ENCODE measurements at places on chromosomes 13 and 19.

DNA sequence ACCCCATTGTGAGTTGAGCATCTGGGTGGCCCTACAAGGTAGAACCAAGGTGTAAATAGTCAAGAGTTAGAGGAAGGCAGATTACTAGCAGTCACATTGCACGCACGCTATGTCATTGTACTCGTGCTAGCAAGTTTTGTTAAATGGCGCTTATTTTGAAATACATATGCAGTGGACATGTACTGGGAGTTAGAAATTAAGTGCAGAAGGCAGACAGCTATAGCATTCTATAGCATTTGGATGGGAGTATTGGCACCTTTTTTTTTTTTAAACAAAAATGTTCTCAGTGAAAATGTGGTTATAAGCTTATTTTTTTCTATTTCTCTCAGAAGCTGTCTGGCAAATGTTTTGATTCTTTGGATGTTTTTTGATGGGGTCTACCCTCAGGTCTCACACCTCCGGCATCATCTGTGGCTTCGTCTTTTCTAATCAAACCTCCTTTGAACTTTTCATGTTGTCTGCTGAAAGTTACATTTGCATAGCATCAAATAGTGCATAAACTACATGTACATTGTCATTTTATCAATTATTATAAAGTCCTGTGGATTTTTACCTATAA, 68.1 kb downstream of the ARHGEF7 start:
- no peak for DNase-seq

GRCh38 chr13:98508280-98508679, 68.6 kb downstream of the STK24 start:
- DNase-seq, result no peak

GRCh38 chr13:30720172-30720869, 15.0 kb upstream of the ALOX5AP start:
- no peak for DNase-seq

DNA sequence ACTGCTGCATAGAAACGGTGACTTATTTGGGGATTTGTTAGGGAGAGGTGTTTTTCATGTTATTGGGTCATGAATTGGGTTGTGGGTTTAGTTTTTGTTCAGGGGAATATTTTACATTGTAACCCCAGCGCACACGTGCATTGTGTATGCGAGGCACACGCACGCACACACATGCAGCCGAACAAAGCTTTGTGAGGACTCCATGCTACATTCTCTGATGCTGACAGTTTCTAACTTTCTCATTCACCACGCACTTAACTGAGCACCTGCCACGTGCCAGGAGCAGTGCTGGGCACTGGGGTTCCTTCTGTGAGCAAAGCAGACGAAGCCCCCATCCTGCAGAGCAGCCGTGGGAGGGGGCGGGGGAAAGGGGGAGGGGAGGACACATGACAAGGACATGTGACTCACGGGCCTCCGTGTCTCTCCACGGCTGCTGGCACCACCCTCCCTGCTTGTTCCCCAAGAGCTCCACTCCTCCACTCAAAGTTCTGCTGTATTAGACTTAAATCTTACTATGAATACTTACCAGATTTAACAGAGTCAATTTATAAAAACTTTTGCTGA, 55.6 kb downstream of the SLC7A9 start:
- DNase-seq, result no peak

GRCh38 chr19:17778968-17779929, 15.7 kb upstream of the B3GNT3 start:
- DNase-seq, result no peak

DNA sequence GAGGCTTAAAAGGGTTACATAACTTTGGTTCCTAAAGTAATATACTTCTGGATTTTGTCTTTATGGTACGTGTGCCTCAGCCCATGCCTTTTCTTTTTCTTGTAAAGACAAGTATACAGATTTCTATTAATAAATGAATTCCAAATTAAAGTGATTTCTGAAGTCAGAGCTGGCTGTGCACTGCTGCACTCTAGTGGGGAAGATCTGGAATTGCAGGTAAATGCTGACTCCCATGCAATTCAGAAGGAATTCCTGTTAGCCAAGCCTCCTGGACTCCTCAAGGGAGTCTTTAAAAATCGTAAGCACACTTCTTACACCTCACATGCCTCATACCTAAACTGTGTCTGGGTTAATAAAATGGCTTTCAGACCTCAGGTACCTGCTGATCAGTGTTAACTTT, 118.4 kb upstream of the SLC7A1 start:
- DNase-seq, result no peak

DNA sequence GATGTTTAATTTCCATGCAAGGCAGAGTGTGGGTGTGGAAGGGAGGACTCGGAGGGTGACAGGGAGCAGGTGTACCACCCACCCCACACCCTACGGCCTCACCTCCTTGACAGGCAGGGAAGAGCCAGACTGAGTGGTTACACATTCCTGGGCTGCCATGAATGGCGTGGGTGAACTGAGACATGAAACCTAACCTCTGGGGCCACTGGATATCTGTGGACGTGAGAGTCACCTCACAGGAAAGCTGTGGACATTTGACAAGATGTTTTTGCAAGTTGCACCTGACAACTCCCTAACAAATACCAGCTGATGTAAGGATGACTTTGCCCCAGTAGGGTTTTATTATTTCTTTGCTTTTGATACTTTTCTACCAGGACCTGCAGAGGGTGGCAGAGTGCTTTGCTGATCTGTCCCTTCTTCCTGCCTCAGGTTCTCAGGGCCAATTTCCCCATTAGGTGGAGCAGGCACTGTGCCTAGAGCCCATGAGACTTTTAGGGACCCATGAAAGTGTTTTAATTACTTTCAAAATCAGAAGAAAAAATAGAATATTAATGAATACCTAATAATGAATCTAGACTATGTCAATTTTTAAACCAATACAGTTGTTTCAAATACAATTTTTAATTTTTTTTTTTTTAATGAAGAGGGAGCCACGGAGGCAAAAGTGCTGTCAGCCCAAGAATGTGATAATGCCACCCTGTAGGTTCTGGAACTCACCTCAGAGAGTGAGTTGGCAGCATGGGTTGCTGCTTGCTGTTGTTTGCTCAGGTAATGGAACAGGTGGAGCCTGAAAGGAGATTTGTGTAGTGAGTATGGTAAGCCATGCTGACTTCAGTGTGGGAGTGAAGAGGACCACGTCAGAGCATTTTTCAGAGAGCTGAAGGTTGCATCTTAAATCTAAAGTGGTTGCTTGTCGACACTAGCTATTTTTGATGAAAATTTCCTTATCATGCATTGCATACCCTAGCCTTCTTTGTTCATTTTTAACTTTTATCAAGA, 58.0 kb upstream of the CYSLTR2 start:
- DNase-seq, result peak; percentile 17

GRCh38 chr19:47469363-47469700, 2.4 kb downstream of the SLC8A2 start:
- DNase-seq, result no peak

DNA sequence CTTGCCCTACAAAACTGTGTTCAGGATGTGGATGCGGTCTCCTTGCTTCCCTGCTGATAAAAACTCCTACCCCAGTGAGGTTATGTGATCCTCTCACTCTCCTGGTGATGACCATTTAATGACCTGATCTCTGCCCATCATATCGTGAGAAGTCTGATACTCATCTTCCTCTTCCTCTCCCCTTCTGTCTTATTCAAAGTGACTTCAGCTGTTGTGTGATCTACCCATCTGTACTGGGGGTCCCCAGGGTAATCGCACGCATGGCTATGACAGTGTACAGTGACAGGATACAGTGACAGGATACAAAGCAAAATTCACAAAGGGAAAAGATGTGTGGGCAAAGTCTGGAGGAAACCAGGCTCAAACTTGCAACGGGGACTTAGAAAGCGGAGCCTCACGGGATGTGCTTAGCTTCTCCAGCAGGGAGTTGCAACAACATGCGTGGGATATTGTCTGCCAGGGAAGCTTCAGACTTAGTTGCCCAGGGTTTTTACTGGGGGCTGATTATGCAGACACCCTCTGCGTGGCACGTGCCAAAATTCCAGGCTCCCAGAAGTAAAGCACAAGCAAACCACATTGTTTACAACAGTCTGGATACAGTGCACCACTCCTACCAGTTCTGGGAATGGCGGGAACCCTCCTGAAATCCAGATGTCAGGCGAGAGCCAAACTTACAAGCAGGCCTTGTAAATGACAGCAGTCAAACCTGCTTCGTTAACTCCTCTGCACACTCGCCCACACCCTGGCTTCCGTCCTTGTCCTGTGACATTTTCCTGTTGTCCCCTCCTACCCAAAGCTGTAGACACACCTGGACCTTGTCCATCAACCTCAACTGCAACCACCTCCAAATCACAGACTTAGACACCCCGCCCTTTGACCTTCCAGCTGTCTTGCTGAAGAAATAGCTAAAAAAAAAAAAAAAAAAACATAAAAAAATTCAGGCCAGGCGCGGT, 18.0 kb upstream of the GARRE1 start:
- DNase-seq, result no peak

GRCh38 chr19:3129112-3129511, 6.7 kb upstream of the GNA15 start:
- no peak for DNase-seq

DNA sequence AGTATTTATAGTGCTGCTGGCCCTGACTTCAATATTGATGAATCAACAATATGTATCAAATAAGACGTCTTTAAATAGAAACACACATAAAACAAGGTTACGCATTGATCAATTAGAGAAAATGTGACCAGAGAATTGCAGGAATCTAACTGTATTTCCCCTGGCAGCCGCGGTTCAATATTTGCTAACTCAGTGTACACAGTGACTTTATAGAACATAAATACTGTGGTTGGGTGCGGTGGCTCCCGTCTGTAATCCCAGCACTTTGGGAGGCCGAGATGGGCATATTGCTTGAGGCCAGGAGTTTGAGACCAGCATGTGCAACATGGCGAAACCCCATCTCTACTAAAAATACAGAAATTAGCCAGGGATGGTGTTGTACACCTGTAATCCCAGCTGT, 22.8 kb upstream of the UPF3A start:
- peak; percentile 69 for DNase-seq

GRCh38 chr13:49457221-49457620, 13.1 kb downstream of the SETDB2 start:
- DNase-seq, result no peak

DNA sequence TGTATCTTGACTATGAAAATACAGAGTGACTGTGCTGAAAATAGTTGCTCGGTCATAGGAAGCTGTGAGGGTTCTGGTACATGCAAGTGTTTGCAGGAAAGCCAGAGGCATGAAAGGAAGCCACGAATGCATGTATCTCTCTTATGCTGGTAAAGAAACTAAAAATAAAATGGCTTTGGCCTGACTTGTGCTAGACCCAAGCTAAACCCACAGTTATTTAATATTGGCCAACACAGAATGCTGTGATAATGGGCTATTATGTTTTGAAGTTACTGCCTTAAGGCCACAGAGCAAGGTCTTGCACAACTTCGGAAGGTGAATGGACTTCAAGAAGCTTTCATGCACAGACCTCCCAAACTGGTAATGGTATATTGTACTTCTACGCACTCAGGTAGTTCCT, 518.2 kb upstream of the HTR2A start:
- DNase-seq, result no peak

DNA sequence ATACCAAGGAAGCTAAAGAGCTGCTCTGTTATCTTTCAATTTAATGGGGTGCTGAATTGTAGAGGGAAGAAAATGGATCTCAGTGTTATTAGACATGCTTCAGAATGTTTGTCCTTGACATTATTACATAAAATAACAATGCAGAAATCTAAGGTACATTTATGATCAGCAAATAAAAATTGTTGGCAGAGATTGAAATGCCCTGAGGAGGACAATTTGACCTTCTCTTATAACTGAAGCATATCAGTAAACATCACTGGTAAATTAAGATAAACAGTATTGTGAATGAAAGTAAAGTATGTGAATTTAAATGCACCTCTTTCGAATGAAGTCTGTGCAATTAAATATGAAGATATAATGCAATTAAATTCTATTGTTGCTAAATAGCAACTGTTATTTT, 1362.1 kb upstream of the ATXN8OS start:
- DNase-seq, result no peak

DNA sequence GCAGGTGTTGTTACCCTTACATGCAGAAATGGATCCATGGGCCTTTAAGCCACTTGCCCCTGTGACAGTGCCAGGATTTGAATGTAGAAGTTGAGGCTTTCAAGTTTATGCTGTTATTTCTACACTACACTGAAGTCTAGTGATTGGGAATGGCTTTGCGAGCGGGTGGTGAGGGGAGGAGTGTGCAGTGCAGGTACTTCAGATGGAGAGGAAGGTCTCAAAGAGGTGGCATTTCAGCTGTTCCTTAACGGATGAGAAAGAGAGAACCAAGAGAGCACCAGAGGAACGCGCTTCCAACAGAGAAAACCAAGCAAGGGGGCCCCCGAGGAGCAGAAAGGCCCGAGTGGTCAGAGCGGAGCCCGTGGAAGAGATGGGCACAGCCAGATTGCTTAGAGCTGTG, 13.3 kb downstream of the ACTN4 start:
- DNase-seq, result no peak

DNA sequence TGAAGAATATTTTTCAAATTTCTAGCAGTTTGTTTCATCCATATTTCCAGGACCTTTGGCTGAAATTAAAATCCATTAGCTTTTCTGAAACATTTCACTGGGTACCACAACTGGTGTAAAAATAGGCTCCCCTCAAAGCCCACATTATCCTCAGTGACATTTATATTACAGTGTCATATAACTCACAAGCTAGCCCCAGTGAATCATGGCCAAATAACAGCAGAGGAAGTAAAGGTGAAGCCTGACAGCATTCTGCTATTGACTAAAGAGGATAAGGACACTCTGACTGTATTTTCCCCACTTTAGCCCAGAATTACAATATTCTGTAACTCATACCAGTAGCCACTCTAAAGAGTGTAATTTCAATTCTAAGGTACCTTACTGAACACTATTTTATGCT, 21.9 kb downstream of the KCTD12 start:
- no peak for DNase-seq

DNA sequence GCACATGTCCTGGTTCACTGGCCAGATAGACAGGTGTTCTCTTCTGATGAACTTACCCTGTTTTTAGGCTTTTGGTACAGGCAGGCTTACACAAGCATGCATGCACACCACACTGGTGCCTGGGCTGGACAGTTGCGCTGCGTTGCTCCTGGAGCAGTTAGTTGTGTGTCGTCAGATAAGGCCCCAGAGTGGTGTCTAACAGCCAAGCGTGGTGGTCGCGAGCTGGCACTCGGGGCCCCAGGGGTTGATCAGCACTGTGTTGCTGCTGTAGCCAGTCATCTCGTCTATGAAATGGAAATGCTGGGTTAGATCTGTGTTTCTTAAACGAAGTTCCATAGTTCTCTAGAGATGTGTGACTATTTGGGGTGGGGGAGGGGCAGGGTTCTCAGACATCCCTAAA, 24.6 kb upstream of the TEX29 start:
- DNase-seq, result no peak
